ENCODE measurements at places on chromosomes 1 and 21.

GRCh38 chr1:223363856-223364684 lies at the start of gene SUSD4:
Gene SUSD4, minus strand, starts transcription at chr1:223364176. Its CDS starts 751 bp downstream, at chr1:223363425.
- peak; percentile 51 for DNase-seq

- no peak for DNase-seq
These were observed 308.8 kb downstream of the HHIPL2 start for GRCh38 chr1:222239130-222239529.

- no peak for DNase-seq
These were observed 24.0 kb downstream of the LRRC8D start for GRCh38 chr1:89844860-89845259.

DNA sequence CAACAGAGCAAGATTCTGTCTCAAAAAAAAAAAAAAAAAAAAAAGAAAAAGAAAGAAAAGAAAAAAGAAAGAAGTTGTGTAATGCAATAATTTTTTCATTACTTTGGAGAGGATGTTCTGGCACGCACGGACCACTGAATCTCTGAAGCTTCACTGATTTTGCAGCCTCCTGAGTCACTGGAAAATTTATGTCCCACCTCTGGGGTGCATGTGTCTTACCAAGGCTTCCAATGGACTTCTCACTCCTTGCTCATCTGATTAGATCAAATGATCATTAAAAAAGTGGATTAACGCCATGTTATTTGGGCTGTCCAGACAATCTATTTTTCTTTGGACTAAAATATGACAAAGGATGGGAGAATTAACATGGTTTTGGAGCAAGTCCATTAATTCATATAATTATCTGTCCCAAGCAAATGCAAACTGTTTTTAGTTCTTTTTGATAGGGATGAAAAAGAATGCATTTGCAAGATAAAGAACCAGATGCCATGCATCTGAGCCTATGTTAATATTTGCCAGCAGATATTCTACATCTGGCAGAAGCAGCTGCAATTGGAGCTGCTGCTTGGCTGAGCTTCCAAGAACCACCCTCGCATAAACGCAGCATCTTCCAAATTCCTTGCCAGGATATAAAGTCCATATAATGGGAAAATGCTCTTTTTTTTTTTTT lies 10.1 kb upstream of the MAP1LC3C start:
- DNase-seq: no peak
